ENCODE measurements at places on chromosomes 3 and 15.

GRCh38 chr15:89599021-89599420, 23.8 kb downstream of the TICRR start:
- no peak for DNase-seq

- DNase-seq: no peak
Observed at GRCh38 chr15:37375519-37375918, 275.2 kb upstream of the MEIS2 start.

DNA sequence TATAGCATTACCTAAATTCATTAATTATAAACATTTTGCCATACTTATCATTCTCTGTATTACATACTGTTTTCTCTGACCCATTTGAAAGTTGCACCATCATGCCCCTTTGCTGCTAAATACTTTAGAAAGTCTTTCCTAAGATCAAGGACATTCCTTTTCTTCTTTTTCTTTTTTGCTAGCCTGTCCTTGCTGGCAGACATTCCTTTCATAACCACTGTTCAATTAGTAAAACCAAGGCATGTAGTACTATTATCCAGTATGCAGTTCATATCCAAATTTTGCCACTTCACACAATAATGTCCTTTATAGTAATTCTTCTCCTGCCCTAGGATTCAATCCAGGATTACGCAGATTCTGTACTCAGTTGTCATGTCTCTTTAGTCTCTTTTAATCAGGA, 321.0 kb upstream of the C2CD4B start:
- no peak for DNase-seq

DNA sequence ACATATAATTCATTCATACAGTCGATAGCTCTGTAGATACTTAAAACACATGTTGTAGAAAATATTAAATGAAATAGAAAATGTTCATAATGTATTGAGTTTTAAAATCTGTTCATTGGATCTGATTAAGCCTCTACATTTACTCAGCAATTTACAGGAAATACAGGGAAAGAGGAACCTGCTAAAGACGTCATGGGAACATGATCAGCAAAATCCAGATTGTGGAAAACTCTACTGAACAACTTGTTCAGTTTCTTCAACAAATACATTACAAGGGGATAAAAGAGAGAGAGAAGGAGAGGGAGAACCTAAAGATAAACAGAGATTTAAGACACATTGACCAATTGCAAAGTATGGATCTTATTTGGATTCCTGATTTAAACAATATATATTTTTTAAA, 46.7 kb downstream of the KLHL6 start:
- no peak for DNase-seq

DNA sequence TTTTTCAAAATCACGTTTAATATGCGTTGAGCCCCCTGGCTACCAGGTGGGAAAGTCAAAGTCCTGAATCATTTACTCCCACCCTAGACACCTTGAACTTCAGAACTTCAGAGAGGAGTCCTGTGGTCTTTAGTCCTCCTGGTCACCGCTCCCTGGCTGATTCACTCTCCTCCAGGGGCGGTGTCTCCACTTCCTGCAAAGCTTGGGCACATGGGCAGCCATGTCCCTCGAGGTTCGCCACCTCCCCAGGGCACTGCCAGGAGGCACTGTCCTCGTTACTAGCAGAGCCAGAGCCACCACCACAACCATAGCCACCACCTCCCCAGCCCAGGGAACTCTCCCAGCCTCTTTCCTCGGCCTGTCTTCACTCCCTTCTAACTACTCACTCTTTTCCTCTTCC, 31.0 kb downstream of the LOXL1 start:
- DNase-seq: no peak

GRCh38 chr15:81948222-81948621, 97.6 kb downstream of the MEX3B start:
- DNase-seq: no peak

DNA sequence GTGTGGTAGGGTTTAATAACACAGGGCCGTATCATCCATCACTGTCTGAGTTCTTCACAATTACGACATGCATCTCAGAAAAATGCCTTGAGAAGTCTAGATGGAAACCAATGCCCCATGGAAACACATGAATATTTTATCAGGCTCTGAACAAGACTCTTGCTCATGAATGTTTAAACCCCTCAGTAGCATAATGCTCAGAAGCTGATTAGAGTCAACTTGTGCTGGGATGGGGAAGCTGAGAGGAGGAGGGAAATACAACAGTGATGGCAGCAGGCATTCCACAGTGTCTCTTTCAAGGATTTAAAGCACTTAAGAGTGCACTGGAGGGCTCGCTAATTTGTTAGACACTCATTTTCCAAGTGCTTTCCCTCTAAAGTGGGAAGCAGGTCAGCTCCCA, 3.8 kb downstream of the GPR156 start:
- no peak for DNase-seq

GRCh38 chr3:39156421-39156820, 3.0 kb upstream of the CSRNP1 start:
- DNase-seq: no peak

- no peak for DNase-seq
Observed at GRCh38 chr3:183904833-183905780, 20.4 kb upstream of the PARL start.

DNA sequence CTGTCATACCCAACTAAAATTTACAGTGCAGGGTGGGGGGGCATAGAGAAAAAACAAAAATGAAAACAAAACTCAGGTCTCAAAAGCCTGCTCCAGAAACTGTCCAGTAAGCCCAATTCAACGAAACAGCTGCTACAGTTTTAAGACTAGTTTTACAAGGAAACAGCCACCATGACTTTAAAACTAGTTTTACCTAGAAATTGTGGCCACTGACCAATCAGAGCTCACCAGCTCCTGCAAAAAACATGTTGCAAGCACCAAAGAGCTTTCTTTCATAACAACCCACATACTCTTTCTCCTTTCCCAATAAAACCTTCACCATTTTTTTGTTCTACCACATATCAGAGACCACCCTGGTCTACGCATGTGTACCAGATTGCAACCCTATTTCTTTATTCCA, 7.3 kb upstream of the CFAP91 start:
- DNase-seq: peak; percentile 25

GRCh38 chr15:41693757-41694156, 33.6 kb downstream of the MGA start:
- DNase-seq: no peak

- DNase-seq: no peak
Observed at GRCh38 chr3:88824666-88825564, 282.5 kb upstream of the EPHA3 start.

DNA sequence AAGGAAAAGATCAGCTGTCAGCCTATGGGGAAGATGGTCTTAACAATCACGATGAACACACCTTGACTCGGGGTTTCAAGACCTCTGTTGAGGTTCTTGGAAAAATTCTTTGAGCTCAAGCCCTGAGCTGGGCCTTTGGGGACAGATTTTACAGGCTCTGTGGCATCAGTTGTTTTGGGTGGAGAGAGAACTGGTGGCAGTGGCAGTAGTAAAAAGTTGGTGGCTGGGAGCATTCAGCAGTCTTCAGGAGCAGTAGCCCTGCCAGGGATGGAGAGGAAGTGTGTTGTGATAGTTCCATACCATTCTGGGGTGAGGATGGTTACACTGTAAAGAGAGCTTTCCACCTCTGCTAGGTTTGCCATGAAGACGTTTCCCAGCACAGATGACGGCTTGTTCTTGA, 4.9 kb upstream of the KY start:
- DNase-seq: no peak

- no peak for DNase-seq
Observed at GRCh38 chr3:177596816-177597271, 399.6 kb upstream of the TBL1XR1 start.

- no peak for DNase-seq
Observed at GRCh38 chr15:70060993-70061305, 36.8 kb downstream of the TLE3 start.

DNA sequence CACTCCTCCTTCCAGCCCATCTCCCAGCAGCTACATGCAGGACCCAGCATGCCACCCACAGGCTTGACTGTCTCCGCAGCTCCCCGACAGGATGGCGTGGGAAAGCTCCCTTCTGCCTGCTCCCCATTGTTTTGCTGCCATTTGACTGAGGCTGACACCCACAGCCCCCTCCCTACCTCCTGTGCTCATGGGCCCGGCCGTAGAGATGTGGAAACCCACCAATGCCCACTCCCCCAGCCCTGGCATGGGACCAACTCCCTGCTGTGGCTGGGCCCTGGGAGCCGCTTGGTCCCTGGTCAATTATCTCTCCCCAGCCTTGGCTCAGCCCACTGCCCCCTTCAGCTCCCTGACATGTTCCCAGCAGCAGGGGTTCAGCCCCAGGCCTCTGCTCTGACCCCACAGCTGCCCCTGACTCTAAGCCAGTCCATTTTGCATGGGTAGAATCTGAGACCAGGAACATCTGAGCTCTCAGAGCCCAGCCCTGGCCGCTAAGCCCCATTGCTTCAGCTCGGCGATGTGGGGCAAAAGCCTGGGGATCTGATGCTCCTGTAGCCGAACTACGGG, 8.2 kb downstream of the C3orf22 start:
- DNase-seq: no peak

DNA sequence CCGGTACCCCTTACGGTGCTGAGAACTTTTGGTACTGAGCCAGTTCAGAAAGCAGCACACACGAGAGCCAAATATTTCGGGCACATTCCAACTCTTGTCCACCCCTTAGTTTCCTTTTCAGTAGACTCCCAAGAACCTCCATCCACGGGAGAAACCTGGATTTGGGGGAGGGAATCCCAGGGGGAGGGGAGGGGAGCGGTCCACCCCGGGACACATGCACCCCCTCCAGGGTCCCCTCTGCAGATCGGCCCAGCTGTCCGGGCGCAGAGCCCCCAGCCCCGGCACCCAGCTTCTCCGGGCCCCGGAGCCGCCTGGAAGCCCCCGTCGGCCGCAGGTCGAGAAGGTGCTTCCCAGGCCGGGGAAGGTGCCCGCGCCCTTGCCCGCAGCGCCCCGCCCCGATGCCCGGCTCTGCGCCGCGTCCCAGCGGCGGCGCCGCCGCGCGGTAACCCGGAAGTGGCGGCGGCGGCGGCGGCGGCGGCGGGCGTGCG, 455 bp upstream of the ABHD17C start:
- DNase-seq: peak; percentile 51

DNA sequence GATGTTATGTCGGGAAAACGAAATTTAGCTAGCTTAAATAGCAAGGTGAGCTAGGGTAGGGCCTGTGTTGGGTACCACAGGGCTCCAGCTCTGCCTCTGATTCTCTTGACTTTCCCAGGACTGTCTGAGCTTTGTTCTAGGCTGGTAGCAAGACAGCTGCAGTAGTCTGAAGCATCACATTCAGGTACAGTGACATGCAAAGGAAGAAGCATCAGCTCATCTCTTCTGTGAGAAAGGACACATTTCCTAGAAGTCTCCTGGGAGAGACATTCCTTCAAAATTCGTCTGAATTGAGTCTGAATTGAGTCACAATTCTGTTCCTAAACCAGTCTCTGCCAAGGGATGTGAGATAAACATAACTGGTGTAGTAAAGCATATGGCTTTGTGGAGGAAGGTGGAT, 8.5 kb upstream of the UBXN7 start:
- DNase-seq: peak; percentile 21

DNA sequence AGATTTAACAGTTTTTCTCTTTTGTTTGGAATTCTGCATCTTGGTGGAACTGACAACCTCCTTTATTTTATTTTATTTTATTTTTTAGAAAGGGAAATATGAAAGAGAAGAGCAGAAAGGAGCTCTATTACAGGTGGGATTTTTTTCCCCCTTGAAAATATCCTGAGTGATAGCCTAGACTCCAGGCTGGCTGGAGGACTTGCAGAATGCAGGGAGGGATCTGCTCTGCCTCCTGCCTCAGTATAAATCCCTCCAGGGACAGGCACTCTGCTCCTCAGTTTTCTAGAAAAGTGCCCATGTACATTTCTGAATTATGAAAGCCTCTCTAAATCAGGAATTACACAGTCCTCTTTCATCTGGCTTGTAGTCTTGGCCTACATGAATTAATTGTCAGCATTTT, 173.7 kb downstream of the TMEM108 start:
- DNase-seq: no peak

- peak; percentile 46 for DNase-seq
Observed at GRCh38 chr3:151425627-151426340, 35.1 kb downstream of the IGSF10 start.

DNA sequence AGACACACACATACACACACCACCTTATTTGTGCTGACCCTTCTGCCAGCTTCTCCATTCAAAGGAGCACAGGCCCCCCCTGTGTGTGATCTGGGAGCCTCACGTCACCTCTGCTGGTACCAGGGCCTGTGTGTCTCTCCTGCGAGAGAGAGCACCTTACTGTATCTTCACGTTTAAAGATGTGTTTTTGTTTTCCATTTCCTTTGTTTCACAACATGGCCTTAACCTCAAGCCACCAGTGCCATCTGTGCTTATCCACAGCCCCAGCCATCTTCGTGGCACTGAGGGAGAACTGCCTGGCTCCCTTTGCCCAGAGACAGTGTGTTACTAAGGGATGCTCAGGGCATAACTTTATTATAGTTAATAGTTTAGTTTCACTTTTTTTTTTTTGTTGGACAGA, 52.3 kb downstream of the ABHD2 start:
- no peak for DNase-seq

DNA sequence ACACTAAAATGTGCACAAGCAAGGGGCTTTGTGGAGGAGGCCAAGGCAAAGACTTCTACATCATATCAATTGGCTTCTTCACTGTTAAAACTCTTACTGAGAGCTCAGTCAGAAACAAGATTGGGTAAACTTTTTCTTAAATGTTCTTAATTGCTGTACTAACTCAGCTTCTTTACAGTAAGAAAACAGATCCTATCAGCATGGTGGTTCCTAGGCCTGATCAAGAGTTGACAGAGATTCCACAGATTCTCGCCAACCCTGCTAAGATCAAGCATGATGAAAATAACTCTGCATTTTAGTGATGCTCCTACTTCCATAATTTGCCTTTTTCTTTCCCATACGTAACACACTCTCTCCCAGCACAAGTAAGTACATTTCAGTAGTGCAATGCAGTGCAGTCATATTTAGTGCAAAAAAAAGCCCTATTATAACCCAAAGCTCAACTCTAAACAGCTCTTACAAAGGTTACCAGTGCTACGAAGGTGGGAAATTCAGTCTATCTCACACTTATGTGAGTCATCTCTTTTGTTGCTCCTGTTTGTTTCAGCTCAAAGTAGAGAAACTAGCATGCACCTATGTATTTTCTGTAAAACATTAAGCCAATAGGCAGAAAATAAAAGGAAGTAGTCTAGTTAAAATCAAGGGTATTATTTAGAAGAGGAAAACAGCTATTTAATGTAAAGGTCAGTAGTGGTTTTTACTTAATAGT, 29.9 kb downstream of the TIGIT start:
- no peak for DNase-seq

DNA sequence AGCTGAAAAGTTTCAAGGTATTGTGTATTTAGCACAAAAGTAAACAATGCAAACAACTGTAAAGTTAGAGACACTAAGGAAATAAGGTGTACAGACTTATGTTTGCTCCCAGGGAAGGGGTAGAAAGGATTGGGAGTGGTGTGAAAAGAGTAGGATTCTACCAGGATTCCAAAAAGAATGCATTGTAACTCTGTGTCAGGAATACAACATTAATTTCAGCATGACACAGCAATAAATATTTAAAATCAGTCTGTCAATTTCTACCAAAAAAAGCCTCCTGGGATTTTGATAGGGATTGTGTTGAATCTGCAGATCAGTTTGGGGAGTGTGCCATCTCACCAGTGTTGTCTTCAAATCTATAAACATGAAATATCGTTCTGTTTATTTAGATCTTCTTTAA, 73.4 kb downstream of the LRRC28 start:
- no peak for DNase-seq

GRCh38 chr3:33093847-33094246, 3.1 kb downstream of the GLB1 start:
- no peak for DNase-seq

Measured in EL (cell line).